Transverse colon (tissue), 4 donors: ENCODE measurements at places on chromosomes 3 and 15. TPM values are rescaled to one million over a fixed set of nuclear protein-coding genes. Genes with fewer than 3 reads are reported as not detected.

GRCh38 chr3:18307529-18307928 lies 117.6 kb downstream of the SATB1 start:
- H3K36me3 ChIP-seq = no peaks in the 10 kb centered on the region
- no peaks in the 10 kb centered on the region for H3K4me1 ChIP-seq
- no peak overlapping the region for H3K4me3 ChIP-seq
- DNase-seq = no peak

- H3K27ac ChIP-seq = no peak overlapping the region
- H3K4me3 ChIP-seq = no peak overlapping the region
- DNase-seq = no peak
- no peaks in the 10 kb centered on the region for H3K27me3 ChIP-seq
- no peaks in the 10 kb centered on the region for H3K4me1 ChIP-seq
These were observed 595.1 kb upstream of the ARPP21 start for GRCh38 chr3:35044190-35044589.

TPRG1 gene
- total RNA-seq = 2.3 TPM

GRCh38 chr3:117572786-117573185 lies 863.2 kb downstream of the TUSC7 start:
- no peak overlapping the region for H3K4me3 ChIP-seq
- DNase-seq = no peak
- H3K27me3 ChIP-seq = no peaks in the 10 kb centered on the region
- H3K36me3 ChIP-seq = no peaks in the 10 kb centered on the region

DNA sequence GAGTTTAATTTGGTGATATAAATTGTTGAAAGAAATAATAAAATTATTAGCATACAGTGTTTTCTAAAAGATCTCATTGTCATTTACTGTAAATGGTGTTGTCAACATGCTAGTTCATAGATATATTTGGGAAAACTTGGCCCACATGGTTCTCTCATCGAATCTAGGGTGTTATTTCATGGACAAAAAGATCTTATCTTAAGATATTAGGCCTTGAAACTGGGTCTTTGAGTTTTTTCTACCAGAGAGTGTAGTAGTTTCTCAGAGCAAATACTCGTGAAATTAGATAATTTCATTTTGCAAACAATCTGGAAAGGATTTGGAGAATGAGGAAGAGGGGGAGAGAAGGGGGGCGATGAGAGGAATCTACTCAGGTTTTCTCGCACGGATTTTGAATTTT lies 107.9 kb downstream of the MEIS2 start:
- no peaks in the 10 kb centered on the region for H3K4me1 ChIP-seq
- no peak overlapping the region for H3K4me3 ChIP-seq
- no peaks in the 10 kb centered on the region for H3K27me3 ChIP-seq
- H3K27ac ChIP-seq = no peak overlapping the region
- no peaks in the 10 kb centered on the region for H3K36me3 ChIP-seq
- DNase-seq = no peak

DNA sequence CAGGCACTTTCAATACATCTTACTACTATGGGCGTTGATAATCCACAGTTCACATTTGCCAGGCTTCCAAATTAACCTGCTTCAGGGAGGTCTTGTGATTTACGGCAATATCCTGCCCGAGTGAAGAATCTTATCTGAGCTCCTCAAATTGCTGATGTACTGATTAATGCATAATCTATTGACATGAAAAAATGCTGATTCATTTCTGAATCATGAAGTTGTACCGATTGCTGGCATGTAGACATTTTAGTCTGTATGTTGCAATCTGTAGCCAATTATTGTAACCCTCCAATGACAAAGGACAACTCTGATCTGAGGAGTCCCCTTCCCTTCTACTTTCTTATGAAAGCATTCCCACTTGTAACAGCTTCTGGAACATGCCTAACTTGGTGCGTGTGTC lies 97.2 kb downstream of the SEC22A start:
- no peak for DNase-seq
- no peak overlapping the region for H3K4me3 ChIP-seq
- no peaks in the 10 kb centered on the region for H3K4me1 ChIP-seq
- no peaks in the 10 kb centered on the region for H3K27me3 ChIP-seq

LRRC31 gene
- 67.6 TPM for total RNA-seq
